ENCODE measurements at places on chromosomes 16 and 17. TPM values are rescaled to one million over a fixed set of nuclear protein-coding genes. Genes with fewer than 3 reads are reported as not detected.

CTRB2 gene
- total RNA-seq = 9.1 TPM

COPZ2 gene
- total RNA-seq = 75.0 TPM

DNA sequence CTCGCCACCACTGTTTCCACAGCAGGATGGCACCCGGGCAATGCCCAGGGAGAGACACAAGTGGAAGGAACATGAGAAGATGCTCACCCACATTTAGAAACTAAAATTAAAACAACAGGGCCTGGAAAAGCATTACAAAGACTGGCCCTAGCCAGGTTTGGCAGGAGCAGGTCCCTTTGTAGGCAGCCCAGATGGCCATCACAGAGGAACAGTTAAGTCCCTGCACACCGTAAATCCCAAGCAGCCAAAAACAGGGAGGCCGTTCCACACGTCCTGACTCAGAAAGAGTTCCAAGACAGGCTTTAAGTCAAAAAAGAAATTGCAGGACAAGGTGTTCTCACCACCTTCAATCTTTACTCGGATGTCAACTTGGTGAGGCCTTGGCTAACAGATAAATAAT lies 127.1 kb downstream of the DYNLRB2 start:
- no peak for DNase-seq

DNA sequence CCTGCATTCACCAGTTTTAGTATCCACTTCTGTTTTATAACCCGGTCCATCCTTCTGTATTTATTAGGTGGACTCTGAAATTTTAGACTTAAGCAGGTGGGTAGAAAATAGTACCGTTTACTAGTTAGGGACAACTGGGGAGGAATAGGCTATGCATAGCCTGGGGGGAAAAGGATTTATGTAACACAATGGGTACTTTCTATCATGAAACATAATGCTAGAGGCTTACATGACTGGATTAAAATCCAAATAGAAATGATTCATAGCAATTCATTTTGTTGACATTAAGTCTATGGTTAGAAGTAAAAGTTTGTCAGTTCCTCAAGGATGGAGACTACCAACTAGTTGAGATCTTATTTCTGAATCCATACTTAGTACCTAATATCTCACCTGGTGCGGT lies 18.6 kb downstream of the GAN start:
- DNase-seq = no peak

- no peak for DNase-seq
Measured at GRCh38 chr16:55113210-55113609, 182.5 kb downstream of the IRX5 start.

GRCh38 chr16:14017886-14018285 lies 53.2 kb upstream of the MRTFB start:
- DNase-seq = no peak

DNA sequence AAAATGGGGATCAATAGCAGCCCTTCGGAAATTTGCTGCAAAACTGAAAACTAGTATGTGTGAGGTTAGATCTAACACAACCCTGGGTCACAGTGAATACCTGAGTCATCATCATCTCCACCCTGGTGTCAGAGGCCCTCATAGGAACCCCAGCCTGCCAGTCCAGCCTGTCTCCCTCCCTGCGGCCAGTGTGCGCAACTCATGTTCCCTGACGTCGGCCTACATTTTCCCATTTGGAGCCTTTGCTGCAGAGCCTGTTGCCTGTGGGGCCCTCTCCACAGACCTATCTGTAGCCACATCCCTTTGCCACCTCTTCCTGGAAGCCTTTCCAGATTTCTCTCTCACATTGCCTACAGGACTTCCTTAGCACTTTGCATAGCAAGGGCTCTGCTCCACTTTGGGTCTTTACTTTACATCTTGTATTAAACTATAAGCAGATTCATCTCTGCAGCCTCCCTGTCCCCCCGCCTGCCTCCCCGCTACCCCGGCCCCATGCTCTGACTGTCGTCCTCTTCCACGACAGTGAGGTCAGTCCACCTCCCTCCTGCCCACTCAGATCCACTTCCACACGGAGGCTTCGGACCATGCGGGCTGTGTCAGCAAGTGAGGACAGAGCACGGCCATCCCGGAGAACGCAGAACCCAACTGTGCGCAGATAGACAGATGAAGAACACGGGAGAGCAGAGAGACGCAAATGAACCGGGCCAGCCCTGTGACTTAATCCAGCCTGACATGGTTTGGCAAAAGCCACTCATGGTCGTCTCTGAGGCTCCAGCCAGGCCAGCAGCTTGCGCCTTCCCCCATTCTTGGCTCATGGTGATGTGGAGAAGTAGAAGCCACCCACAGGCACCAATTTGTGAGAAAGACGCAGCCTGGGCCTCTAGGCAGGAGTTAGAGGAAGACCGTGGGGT lies 31.0 kb downstream of the NGFR start:
- DNase-seq = peak; percentile 82

Measured in posterior vena cava (tissue), 2 donors.